ENCODE measurements at places on chromosomes 11 and 22.

DNA sequence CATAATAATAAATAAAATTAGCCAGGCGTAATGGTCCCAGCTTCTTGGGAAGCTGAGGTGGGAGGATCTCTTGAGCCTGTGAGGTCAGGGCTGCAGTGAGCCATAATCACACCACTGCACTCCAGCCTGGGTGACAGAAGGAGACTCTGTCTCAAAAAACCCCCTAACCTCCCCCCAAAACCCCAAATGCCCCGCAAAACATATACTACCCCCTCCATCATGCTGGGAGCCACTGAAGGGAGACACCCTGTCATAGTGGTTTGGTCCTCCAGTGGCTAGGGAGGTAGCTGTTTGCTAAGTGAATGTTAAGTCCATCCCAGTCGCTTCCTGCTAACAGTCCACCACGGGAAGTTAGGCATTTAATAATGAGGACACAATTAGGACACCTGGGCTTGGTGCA is 125.0 kb downstream of the ABTB2 start:
- DNase-seq = no peak

DNA sequence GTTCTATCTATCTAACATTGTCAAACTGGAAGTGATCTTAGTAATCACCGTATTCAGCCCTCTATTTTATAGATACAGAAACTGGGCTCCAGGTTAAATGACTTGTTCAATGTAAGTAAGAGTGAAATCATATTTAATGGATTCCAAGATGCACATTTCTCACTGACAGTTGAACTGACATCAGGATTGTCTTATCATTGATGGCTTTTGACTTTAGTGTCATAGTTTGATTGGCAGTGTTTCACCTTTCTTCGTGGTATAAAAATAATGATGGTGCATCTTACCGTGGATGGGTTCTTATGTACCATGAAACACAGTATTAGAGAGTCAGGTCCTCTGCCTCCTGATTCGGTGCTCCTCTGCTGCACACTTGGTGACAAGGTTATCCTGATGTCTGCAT is 123.1 kb downstream of the NCAM1 start:
- no peak for DNase-seq

- DNase-seq = no peak
These were observed 38.9 kb downstream of the OR10A6 start for GRCh38 chr11:7892059-7892699.

- no peak for DNase-seq
These were observed 9.2 kb downstream of the FXYD2 start for GRCh38 chr11:117815262-117815803.

DNA sequence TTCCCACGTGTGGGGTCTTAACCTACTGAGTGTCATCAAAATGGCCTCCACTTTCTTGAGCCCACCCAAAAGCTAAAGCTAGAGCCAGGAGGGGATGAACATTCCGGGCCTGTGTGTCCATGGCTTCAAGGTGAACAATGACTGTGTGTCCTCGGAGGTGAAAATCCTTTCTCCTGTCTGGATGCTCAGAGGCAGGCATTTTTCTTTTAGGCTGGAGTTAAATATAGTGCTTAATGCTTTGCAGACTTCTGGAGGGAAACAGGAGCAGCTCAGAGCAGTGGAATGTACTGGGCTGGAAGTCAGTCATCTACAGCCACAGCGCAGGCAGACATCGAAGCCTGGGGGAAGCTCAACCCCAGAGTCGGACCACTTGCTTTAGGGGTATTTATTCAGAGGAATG is 68.6 kb upstream of the TMEM45B start:
- no peak for DNase-seq

- no peak for DNase-seq
These were observed 481.7 kb upstream of the CADM1 start for GRCh38 chr11:115985896-115986295.

Data from GM23338 (cell line).